ENCODE measurements at places on chromosomes 7 and 10.

DNA sequence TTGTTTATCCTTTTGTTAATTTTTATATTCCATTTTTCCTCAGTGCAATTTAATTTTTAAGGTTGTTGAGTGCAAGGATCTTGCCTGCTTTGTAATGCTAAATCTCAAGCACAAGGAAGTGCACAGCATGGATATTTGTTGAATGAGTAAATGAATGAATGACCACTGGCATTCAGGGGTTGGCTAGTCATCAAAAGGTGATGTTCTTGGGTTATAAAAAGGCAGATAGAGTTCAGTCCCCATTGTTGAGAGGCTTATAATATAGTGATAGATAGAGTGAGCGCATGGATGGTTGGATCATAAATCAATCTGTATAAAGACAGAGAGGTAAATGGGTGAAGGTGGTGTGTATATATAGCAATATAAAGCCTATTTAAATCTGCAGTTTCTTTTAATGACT is 193.2 kb upstream of the KLF6 start:
- DNase-seq, result no peak

GRCh38 chr10:111822661-111823060 is 360.9 kb downstream of the GPAM start:
- no peak for DNase-seq

DNA sequence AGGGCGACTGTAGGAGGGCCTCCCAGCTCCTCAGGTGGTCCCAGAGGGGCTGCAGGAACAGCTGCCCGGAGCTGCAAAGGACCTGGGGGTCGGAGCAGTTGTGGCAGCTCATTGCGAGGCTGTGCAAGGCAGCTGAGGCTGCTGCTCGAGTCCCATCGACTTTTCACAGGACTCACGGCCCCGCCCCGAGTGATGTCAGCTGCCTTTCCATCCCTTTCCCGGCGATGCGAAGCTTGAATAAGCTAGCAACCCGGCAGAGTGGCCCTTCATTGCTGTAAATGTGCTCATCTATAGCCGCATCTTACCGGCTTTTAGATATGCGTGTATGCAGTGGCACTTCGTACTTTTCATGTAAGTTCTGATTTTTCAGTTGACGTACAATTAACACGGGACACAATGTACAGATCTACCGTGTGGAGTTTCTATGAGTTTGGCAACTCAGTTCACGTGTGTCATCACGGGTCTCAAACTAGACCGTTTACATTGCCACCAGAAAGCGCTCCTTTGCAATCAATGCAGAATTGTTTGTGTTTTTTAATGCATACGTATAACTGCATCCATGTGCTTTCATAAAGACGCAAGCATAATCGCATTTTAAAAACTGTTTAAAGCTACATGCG is at the start of gene CH25H:
Gene CH25H, minus strand, starts transcription at position 137 of the 620 bp plus-strand sequence. Its CDS starts 25 bp downstream, at position 112.
- DNase-seq, result peak; percentile 29

GRCh38 chr7:11747715-11748485 is 84.1 kb downstream of the THSD7A start:
- DNase-seq, result no peak

- no peak for DNase-seq
Measured at GRCh38 chr10:107028236-107028635, 136.3 kb downstream of the SORCS1 start.
